ENCODE measurements at places on chromosomes 16 and 17.

GRCh38 chr17:33459078-33459940, 166.2 kb upstream of the ASIC2 start:
- DNase-seq: no peak

GRCh38 chr17:29111816-29112499, 68.2 kb downstream of the MYO18A start:
- peak; percentile 71 for DNase-seq

DNA sequence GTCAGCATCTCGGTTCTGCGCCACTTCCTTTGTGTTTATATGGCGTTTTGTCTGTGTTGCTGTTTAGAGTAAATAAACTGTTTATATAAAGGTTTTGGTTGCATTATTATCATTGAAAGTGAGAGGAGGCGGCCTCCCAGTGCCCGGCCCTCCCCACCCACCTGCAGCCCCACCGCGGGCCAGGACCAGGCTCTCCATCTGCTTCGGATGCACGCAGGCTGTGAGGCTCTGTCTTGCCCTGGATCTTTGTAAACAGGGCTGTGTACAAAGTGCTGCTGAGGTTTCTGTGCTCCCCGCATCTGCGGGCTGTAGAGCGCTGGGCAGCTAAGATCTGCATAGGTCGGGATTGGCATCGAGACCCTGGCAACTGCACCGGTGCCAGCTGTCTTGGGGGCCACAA, 8.2 kb upstream of the BAIAP3 start:
- no peak for DNase-seq

DNA sequence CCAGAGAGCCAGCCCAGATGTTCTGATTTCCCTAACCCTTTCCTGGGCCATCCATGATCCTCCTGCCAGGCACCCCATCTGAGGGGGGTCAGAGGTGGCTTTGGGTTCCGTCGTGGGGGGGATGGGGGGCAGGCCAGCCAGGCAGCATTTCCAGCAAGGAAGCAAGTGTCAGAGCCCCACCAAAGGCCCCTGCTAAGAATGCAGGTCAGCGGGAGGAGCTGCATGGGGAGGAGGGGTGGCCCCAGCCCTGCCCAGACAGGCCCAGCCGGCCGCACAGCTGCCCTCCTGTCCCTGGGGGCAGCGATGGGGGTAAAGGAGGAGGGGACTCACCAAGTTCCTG, 2.3 kb upstream of the SCRN2 start:
- no peak for DNase-seq

- no peak for DNase-seq
These were observed 56.8 kb downstream of the ANKFY1 start for GRCh38 chr17:4206962-4207361.

DNA sequence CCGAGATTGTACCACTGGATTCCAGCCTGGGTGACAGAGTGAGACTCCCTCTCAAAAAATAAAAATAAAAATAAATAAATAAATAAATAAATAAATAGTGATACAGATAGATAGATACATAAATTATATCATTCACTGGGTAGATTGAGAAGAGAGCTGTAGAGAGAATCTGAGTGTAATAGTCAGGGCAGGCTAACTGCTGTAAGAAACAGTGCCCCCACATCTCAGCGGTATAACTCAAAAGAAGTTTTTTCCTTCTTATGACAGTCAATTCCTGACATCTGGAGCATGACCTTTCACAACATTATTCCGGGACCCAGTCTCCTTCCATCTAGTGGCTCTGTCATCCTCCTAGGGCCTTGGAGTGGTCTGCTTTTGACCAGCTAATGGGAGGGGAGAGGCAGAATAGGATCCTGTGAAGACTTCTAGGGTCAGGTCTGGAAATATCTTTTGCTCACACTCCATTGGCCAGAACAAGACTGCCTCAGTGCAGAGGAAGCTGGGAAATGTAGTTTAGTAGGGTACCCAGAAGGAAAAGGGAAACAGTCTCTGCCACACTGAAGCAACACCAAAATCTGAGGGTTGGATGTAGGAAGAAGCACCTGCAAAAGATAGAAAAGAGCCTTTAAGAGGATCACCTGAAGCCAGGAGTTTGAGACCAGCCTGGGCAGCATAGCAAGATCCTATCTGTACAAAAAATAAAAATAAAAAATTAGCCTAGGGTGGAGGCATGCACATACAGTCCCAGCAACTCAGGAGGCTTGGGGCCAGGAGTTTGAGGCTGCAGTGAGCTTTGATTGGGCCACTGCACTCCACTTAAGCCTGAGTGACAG, 3.0 kb upstream of the QPRT start:
- no peak for DNase-seq

DNA sequence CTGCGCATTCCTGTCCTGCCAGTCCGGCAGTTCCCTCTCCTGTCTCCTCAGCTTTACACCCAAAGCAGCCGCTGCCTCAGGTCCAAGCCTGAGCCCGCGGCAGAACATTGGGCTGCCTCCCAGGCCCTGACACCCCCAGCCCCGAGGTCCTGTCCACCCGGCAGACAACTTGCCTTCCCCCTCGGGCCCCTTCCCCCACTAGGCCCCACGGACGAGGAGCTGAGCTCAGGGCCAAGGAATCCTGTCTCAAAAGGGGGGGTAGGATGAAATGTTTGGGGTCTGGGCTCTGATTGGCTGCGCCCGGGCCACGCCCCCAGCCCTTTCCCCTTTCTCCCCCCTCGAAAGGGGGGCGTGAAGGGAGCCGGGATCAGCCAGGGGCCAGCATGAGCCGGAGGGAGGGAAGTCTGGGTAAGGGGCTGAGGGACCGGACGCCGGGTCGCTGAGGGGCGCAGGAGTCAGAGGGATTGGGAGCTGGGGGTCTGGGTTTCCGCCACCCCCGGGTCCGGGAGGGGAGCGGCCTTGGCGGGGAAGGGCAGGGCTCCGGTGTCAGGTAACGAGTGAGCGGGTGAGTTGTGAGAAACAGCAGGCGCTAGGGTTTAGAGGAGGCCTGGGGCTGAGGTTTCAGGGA, at the start of gene CTF1:
Gene CTF1 (plus strand): TSS at position 354 of the 628 bp plus-strand sequence. CDS start 30 bp downstream, at position 384.
- no peak for DNase-seq

DNA sequence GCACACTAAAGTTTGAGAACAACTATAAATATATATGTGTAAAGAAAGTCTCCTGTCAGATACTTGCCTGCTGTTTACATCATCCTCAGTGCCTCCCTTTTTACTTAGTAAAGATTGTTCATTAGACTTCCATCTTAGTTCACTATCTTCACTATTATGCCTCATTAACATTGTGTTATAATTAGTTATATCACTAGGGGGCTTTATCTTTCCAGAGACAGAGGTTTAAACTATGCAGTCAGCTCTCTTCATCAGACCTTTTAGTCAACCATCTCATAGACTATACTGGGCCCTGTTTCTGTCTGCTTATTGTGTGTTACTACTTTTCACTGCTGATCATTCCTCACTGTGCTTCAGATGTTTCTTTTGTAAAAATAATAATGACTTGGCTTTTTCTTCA, 630.8 kb upstream of the KIF2B start:
- no peak for DNase-seq

- DNase-seq: no peak
These were observed 26.1 kb downstream of the MAP1LC3B start for GRCh38 chr16:87418216-87418615.

DNA sequence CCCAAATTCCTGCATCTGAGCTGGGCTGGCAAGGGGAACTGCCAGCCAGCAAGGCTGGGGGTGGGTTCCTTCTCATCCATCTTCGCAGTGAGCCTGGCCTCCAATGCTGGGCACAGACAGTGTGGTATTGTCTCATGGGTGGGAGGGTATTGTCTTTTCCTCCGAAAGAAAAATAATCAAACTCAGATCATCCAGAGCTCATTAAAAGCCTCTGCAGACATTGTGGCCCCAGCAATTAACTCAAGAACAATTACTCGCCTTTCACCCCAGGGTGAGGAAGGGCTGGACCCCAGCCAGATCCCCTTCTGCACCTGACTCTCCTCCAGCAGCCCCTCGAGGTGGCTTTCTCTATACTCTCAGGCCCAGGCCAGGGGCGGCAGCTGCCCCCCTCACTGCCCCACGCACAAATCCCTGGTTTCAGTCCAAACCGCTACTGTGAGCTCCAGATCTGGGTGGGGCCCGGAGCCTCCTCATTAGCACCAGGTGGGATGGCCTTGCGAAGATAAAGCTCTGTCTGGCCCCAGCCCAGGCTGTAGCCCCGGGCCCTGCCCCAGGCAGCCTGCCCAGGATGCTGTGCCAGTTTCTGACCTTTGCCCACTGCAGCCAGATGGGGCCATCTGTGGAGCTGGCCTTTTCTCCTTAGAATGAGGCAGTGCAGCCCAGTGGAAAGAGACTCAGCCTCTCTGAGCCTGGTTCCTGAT, 2.3 kb upstream of the KRT15 start:
- no peak for DNase-seq

GRCh38 chr17:19905502-19905901, 37.8 kb upstream of the ULK2 start:
- DNase-seq: no peak

Measured in activated CD4-positive, alpha-beta memory T cell treated with anti-CD3 and anti-CD28 coated beads, Interleukin-2, amount 10 ng/mL, durations not matched to agents 7 days and 5 days (primary cell).